CD4-positive, alpha-beta T cell treated with Interleukin-17A for 4 hours (primary cell): ENCODE measurements at places on chromosomes 7 and 10.

DNA sequence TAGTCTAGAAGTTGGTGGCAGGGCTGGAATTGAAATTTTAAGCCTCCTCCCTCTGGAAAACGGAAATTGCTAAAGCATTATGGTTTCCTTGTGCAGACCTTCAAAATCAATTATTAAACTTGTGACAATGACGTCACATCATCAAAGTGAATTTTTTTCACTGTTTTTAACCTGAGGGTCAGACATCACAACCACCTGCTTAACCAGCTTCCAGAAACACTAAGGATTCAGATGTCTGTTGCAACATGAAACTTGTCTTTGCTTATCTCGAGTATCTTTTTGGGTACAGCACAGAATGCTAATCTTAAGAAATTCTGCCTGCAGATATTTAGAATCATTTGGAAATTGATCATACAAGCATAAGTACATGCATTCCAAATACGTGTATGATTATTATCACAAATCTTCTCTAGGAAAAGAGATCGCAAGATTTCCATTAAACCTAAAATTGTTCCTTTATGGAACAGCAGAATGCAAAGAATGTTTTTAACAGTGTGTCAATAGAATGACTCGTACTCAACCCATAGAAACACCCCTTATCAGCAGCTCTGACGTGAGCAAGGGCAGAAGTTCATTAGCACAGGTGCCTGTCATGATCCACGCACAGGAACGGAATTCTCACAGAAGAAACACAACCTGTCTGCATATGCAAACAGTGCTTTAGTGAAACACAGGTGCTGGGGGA lies 4.1 kb upstream of the GTPBP4 start:
- DNase-seq, result no peak

DNA sequence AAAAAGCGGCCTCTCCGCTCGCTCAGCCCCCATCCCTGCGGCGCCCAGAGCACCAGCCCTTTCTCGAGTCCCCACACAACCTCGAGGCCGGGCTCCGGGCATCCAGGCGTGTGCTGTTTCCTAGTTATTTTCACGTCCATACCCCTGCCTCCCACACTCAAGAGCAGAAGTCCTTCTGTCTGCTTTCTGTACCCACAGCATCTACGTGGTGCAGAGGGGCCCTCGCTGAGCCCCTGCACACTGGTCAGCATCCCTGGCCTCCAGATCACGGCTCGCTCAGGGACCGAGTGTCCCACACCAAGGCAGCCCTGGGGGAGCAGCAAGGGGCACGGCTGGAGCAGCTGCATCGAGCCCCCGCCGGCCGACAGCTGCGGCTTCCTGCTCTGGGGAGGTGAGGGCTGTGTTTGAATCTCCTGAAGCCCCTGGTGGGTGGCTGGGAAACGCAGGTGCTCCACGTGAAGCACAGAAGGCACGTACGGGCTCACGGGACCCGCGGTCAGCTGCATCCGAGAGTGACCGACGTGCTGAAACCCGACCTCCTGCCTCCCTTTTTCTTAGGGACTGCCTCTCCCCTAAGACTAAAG lies 333.1 kb downstream of the DNAJB6 start:
- DNase-seq, result no peak

DNA sequence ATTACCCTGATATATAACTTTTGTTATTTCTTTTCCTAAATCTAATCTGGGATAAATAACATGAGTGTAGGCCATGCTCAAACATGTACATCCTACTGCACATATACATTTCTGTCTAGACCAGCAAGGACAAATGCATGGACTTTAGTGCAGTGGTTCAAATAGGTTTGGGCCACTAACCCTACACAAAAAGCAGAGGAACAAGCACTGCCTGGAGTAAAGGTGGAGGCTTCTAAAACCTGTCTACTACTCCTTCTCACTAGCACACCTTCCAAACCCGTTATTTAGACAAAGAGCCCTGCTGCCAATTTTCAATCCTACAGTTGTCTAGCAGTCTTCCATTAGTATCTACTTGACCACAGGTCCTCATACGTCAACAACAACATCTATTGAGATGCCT lies 34.8 kb downstream of the SGCE start:
- no peak for DNase-seq

- DNase-seq, result no peak
Measured at GRCh38 chr10:60155943-60156683, 233.6 kb downstream of the ANK3 start.

DNA sequence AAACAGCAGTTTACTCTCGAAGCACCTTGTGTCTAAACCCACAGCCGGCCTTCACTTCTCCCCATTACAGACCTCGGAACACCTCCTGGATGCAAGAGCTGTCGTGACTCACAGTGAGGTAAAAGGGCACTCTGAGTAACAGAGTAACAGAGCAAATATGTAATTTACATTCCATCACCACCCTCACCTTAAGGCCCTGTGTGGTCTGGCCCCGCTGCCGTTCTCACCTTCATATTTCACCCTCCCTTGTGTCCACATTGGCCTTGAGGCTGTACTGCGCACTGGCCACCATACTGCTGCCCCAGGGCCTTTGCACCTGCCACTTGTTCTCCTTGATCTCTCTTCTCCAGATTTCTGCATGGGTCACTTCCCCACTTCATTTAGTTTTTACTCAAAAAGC lies 12.6 kb downstream of the FFAR4 start:
- no peak for DNase-seq

- DNase-seq, result no peak
Measured at GRCh38 chr10:99573790-99574189, 41.0 kb downstream of the NKX2-3 start.

- no peak for DNase-seq
Measured at GRCh38 chr10:67119651-67120050, 193.8 kb downstream of the LRRTM3 start.

- DNase-seq, result no peak
Measured at GRCh38 chr7:41921453-41921981, 218.6 kb upstream of the INHBA start.

DNA sequence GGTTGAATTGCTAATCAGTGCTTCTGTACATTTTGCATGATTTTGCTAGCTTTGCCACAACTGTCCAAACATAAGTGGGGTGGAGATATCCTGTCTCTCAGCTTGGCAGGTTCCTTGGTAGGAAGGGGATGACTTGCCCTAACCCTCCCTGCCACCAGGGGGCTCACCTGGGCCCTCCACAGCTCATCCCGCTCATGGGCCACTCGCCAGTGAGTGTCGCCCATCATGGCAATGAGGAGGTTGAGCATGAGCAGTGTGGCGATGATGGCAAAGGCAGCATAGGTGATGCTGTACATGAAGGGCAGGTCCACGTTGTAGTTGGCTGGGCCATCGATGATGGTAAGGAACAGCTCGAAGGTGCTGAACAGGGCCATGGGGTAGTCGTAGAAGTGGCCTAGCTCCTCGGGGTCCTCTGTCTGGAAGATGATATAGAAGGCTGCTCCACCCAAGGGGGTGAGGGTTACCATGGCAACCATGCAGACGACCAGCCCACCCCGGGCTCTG lies 12.2 kb downstream of the TRPV6 start:
- peak; percentile 48 for DNase-seq

GRCh38 chr7:137986252-137987017 lies 15.5 kb downstream of the CREB3L2 start:
- DNase-seq, result no peak

GRCh38 chr7:4831723-4832495 lies 29.9 kb downstream of the PAPOLB start:
- DNase-seq, result no peak

GRCh38 chr10:86356296-86356695 lies 10.3 kb downstream of the GRID1 start:
- DNase-seq, result no peak

DNA sequence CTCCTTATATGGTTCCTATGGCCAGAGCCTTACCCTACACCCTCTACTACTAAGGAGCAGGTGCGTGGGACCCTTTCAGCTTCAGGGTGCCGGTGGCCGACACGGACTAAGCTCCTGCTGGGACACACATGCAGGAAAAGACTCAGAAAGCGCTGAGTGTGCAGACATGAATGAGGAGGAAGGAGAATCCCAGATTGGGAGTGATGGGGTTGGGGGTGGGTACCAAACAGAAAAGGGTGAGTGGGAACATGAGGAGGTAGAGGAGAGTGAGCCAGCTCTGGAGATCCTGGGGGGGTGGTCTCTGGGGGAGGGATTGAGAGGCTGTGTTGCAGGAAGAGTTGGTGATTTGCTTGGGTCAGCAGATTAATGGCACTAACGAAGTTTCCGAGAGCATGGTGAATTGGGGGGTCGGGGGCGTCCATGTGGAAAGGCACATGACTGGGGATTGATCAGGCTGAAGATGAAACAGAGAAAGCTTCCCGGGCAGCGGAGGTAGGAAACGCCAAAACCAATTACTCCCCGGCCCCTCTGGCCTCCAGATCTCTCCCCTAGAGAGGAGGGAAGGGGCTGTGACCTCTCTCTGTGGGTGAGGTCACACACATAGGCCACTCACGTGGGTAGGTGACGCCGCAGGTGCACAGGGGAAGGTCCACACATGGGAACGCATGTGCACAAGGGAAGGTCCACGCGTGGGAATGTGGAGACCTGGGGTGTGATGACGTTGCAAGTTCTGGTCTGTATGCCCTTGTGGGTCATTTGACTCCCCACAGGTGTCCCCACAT lies 37.9 kb upstream of the SLF2 start:
- no peak for DNase-seq

- no peak for DNase-seq
Measured at GRCh38 chr7:35032166-35032565, 5.1 kb downstream of the DPY19L1 start.

DNA sequence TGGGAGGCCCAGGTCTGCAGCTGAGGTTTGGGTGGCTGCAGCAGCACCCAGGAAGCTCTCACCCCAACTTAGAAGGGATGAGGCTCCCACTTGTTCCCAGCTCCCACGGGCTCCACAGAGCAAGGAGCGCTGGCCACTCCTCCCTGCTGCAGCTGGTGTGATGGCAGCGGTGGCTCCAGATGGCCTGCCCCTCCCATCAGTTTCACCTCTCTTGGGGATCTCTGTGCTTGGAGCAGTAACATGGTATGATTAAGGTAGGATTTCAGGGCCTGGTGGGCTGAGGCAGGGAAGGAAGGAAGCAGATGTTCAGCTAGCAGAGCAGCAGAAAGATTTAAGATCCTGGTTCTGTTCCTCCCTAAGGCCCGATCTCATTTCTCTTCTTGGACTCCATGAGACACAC lies 66.8 kb upstream of the KIF5B start:
- no peak for DNase-seq

- DNase-seq, result no peak
Measured at GRCh38 chr10:7444551-7445121, 33.8 kb upstream of the SFMBT2 start.

GRCh38 chr10:43808136-43808535 lies 159.5 kb upstream of the ZNF32 start:
- no peak for DNase-seq

DNA sequence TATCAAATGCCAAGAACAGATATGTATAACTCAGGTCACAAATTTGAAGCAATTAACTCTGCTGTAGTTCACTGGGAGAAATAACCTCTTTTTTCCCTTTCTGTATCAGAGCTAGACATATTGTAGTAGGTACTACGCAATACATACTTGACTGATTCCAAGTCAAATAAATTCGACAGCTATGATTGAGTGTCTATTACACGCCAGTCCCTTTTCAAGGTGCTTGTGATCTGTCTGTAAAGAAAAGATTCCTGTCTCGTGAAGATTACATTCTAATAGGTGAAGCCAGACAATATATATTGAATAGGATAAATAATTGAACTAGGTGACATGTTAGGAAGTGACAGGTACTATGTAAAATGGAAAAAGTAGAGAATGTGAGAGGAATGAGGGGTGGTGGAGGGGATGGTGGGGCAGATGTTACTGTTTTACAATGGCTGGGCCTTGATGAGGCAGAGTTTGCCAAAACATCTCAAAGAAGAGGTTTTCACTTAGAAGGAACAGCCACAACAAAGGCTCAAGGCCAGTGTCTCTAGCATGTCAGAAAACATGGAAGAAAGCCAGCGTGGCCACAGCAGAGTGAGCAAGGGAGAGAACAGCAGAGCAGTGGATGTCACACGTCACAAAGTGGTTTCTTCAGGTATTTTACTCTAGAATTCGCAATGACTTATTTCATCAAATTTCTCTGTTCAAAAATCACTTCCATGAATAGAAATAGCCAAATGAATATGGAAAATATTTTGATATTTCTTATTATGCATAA lies 282.6 kb upstream of the CACNA2D1 start:
- DNase-seq, result no peak

DNA sequence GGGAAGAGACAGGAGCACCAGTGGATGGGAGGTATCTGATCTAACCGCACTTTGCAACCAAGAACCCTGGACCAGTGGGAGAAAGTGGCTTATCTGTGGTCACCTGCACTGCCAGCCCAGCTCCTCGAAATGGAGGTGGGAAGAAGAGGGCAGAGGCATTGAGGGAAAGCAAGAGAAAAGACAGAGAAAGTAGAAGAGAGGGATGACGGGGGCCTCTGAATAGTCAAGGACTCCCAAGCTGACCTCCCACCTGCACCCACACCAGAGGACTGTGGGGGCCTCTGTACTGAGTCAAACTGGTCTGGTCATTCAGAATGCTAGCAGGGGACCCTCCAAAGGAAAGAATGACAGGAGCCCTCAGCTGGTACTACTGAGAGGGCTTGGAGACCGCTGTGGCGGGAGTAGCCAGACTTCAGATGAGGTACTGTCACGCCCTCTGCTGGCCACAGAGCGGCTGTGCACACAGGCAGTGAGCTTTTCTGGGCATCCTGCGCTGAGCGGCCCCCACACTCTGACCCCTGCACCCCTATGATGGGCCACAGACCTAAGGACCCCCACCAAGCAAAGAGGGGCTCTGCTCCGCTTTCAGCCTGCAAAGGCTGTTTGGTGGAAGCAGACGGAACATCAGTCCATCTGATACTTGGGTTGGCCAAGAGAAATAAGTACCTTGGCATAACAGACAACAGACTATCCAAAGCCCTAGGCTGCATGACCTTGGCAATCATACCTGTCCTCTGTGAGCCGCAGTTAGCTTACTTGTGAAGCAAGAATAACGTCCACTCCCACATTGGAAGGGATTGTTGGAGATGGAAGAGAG lies 112.9 kb downstream of the COL13A1 start:
- DNase-seq, result peak; percentile 51

DNA sequence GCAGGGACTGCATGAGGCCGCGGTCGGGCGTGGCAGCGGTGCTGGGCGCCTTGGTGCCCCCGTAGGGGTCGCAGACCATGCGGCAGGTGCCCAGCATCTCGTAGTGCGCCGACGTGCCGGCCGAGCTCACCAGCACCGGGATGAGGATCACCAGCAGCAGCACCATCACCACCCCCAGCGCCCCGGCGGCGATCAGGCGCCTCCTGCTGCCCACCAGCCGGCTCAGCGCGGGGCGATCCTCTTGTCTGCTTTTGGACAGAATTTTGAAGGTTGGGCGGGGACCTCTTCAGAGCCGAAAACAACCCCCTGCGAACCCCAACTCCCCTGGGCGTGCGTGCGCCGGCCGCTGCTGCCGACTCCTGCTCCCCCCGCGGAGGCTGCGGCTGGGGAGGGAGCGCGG lies 779 bp downstream of the C1QL3 start:
- peak; percentile 20 for DNase-seq
